ENCODE measurements at places on chromosomes 4 and X.

DNA sequence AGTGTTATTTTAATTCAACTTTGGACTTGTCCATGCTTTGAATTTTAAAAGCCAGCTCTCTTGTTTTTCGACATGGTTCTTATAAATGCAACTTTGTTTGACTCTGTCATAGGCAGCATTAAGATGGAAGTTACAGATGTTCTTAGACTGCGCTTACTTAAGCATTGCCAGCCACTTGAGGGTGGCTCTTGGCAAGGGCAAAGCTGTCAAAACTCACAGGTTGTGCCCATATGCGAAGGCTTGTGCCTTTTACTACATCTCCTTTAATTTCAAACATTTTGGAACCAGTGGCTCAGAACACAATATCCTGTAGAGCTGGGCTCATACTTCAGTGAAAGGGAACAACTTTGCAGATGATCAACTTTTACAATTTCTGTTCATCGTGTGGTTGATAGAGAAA lies 135.5 kb downstream of the TRAM1L1 start:
- no peak for DNase-seq

- DNase-seq = no peak
Observed at GRCh38 chr4:102823897-102824296, 3.5 kb downstream of the UBE2D3 start.

DNA sequence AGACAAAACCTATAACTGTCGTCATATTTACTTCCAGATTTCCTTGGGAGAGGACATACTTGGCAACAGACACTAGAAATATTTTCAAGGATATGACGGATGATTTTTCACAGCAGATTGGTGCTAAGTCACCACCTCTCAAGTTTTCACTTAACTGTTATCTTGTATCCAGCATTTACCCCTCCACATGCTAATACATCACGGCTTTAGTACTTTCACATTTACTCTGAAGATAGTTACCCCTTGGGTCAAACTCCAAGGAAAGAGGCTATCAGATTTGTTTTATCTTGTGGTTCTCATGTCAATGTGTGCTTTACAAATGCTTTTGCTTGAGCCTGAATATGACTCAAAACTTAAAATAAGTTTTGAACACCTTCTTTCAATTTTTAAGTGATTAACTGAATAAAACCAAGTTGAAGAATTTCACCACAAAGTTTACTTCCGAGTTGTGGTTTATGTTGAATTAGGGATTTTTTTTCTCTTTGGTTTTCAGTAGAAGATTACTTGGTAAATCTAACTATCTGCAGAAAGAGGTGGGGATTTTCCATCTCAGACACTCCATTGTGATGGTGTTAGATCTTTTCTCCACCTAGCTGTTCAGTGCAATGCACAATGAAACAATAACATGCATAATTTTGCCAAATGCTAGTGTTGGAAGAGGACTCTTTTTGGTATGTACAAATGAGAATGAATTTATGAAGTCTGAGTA lies 75.4 kb upstream of the FAT1 start:
- DNase-seq = no peak

- no peak for DNase-seq
Observed at GRCh38 chr4:1215141-1216075, 33.5 kb downstream of the CTBP1 start.

DNA sequence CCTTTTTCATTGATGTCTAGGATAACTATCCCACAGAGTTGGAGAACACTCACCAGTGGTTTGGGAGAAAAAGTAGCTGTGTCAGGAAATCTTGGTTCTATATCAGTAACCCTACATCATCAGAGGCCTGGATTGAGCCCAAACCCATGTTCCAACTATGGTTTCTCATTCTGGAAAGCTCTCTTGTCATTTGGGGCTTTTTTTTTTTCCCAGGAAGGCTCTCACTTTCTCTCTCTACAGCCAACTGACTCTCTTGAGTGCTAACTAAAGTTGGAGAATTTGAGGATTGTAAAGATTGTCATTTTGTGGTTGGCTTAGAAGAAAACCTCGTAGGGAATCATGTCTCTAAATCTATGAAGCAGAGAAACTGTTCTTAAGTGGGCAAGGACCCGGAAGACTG lies 228.2 kb upstream of the DIPK2B start:
- no peak for DNase-seq

DNA sequence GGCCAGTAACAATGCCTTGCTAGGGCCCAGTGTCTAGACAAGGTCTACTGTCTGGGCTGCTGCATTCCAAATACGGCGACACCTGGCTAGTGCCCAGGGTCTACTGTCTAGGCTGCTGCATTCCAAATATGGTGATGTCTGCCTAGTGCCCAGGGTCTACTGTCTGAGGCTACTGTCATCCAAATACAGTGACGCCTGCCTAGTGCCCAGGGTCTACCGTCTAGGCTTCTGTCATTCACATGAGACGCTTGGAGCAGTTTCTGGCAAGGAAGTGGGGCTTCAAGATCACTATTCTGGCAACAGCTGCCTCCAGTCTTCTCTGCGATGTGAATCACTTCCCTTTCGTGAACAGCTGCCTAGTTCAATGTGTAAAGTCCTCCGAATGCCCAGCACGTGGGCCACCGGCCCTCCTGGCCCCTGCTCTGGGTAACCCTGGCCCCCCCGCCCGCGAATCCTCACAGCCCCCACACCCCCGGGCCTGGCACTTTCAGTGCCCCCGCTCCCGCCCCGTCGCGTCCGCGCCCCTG lies 12.7 kb downstream of the ACOX3 start:
- DNase-seq = no peak

- no peak for DNase-seq
Observed at GRCh38 chrX:44314259-44314734, 29.2 kb downstream of the EFHC2 start.

GRCh38 chr4:153514688-153515426 lies 48.7 kb downstream of the TMEM131L start:
- no peak for DNase-seq

GRCh38 chr4:74304095-74304625 lies 4.1 kb upstream of the EPGN start:
- DNase-seq = no peak

DNA sequence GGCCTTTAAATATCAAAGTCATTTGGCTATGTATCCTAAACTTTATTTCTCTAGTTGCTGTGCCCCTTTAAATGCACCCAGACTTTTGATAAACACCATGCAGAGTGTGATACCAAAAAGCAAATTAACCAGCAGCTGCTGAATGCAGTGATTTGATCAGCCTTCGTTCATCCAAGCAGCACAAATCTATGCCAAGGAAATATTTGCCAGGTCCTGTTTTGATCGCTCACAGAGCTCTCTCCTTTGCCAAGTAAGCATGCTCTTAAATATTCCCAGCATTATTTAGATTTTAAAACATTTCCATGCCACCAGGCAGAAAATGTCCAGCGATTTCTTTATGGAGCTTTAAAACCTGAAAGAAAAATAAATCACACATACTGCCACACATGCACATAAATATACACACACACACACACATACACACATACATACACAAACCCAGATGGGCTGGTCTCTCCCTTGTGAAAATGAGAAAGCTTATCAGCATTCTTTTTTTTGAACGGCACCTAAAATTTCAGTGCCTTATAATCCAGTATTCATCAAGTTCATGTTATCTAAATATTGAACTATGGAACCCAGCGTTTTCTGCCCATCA lies 35.7 kb downstream of the BTC start:
- DNase-seq = no peak

- no peak for DNase-seq
Observed at GRCh38 chr4:18111081-18111480, 89.5 kb upstream of the LCORL start.

DNA sequence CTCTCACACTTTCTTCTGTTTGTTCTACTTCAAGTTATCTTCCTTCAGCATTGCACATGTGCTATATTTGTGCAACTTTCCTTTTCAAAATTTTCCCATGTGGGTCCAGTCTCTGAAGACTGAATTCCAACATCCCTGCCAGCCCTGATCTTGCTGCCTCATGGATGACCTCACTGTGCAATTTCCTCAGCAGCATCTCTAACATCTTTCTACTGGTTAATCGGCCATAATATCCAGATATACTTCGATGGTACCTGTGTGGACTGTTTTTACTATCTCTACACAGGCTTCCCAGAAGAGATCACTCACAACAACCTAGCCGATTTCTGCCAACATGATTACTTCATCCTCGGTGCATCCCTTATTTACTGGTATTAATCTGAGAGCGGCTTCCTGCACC lies 41.5 kb downstream of the GPM6A start:
- no peak for DNase-seq

DNA sequence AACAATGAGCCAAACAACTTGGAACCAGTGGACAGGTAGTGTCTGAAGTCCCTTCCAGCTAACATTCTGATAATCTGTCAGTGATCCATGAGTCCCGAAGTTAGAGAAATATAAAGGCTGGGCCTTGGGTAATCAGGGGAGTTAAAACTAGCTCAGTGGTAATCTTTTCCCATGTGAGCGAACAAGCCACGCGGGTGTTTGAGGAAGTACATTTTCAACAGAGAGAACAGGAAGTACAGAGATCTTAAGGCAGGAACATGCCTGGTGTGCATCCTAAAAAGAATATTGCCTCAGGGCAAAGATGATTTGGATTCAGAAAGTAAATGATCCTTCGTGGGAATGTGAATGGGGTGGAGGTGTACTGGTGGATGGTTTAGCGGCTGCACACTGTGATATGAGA lies 42.9 kb downstream of the FNIP2 start:
- no peak for DNase-seq

- DNase-seq = no peak
Observed at GRCh38 chrX:121365572-121366161, 318.3 kb downstream of the GLUD2 start.

- DNase-seq = no peak
Observed at GRCh38 chrX:12975670-12975965, 708 bp downstream of the TMSB4X start.

GRCh38 chr4:177313263-177313662 lies 3.6 kb downstream of the NEIL3 start:
- no peak for DNase-seq

- DNase-seq = no peak
Observed at GRCh38 chrX:125203737-125204578, 115.7 kb upstream of the TEX13C start.

DNA sequence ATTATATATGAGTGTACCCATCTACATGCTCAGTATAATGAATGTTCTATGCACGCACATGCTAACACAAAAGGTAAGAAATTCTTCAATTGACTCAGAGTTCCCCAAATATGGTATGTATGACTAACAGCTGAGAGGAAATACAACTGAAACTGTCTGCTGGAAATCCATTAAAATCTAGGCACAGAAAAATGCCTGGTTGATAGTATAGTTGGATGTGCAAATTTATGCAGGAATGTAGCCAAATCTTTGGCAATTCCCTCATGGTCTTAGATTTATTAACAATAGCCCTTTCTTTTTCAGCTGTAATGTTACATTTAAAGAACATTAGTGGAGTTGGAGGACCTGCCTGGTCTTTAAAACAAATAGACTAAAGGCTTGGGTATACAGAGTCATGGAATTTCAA lies 5.5 kb downstream of the CAMK2D start:
- no peak for DNase-seq

GRCh38 chr4:165540206-165540830 lies 161.5 kb downstream of the CPE start:
- no peak for DNase-seq

GRCh38 chr4:48073567-48074103 lies 57.1 kb downstream of the NIPAL1 start:
- DNase-seq = no peak

DNA sequence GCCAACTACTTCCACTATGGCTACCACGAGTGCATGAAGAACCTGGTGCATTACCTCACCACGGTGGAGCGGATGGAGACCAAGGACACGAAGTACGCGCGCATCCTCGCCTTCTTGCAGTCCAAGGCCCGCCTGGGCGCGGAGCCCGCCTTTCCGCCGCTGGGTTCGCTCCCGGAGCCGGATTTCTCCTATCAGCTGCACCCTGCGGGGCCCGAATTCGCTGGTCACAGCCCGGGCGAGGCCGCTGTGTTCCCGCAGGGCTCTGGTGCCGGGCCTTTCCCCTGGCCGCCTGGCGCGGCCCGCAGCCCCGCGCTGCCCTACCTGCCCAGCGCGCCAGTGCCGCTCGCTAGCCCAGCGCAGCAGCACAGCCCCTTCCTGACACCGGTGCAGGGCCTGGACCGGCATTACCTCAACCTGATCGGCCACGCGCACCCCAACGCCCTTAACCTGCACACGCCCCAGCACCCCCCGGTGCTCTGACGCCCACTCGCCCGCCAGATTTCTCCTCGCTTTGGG lies 2.1 kb downstream of the HELT start:
- DNase-seq = no peak
